Fibroblast of the aortic adventitia (primary cell): ENCODE measurements at places on chromosomes 2 and 18. TPM values are rescaled to one million over a fixed set of nuclear protein-coding genes. Genes with fewer than 3 reads are reported as not detected.

Gene CYP26B1
- total RNA-seq = 2.5 and 8.6 TPM in 2 replicates

Gene ITGA4
- 8.9 and 27.6 TPM in 2 replicates for total RNA-seq

Gene MORN2
- total RNA-seq = 25.3 and 34.7 TPM in 2 replicates

Gene ALLC
- total RNA-seq = not detected in 2 replicates

Gene CIDEA
- not detected in 2 replicates for total RNA-seq

Gene GATA6
- total RNA-seq = 22.5 and 34.0 TPM in 2 replicates

Gene GCKR
- total RNA-seq = 4.5 and 4.9 TPM in 2 replicates

Gene C1GALT1C1L
- 0.16 and 0.36 TPM in 2 replicates for total RNA-seq

Gene CASP10
- total RNA-seq = 4.8 and 9.1 TPM in 2 replicates

Gene UGT1A10
- total RNA-seq = 0.41 TPM in 1 of 2 replicates, not detected in the other

Gene KCNS3
- total RNA-seq = 0.36 TPM in 1 of 2 replicates, not detected in the other

Gene ADRA2B
- total RNA-seq = under 0.01 TPM in 1 of 2 replicates, not detected in the other

Gene CCT7
- 195 and 196 TPM in 2 replicates for total RNA-seq

Gene DNER
- 0.72 TPM in 1 of 2 replicates, not detected in the other for total RNA-seq

Gene FLACC1
- total RNA-seq = 1.2 and 3.6 TPM in 2 replicates

Gene CNTNAP5
- total RNA-seq = under 0.01 TPM in 1 of 2 replicates, not detected in the other

Gene ALPG
- not detected in 2 replicates for total RNA-seq

Gene KATNAL2
- 2.7 and 10.4 TPM in 2 replicates for total RNA-seq

Gene GPR55
- under 0.01 TPM in 1 of 2 replicates, not detected in the other for total RNA-seq

Gene RMND5A
- 18.8 and 20.2 TPM in 2 replicates for total RNA-seq

Gene PARD3B
- 15.9 and 23.6 TPM in 2 replicates for total RNA-seq

Gene BUB1
- 5.9 and 35.2 TPM in 2 replicates for total RNA-seq

Gene GPR75
- total RNA-seq = 0.25 and 2.4 TPM in 2 replicates

Gene ABCB11
- not detected in 2 replicates for total RNA-seq

Gene IL37
- not detected in 2 replicates for total RNA-seq

Gene MAP3K19
- not detected in 2 replicates for total RNA-seq

Gene MAPRE3
- total RNA-seq = 5.3 and 7.2 TPM in 2 replicates

Gene IL18RAP
- 0.09 TPM in 1 of 2 replicates, not detected in the other for total RNA-seq

Gene ITGB1BP1
- total RNA-seq = 34.8 and 80.9 TPM in 2 replicates

Gene ZAP70
- total RNA-seq = 0.25 TPM in 1 of 2 replicates, not detected in the other
